T-helper 2 cell (primary cell): ENCODE measurements at places on chromosomes 7 and 10.

- no peak for DNase-seq
Measured at GRCh38 chr10:80659289-80659688, 121.6 kb downstream of the SH2D4B start.

- DNase-seq: peak; percentile 22
Measured at GRCh38 chr10:102230861-102231356, 4.8 kb downstream of the ELOVL3 start.

GRCh38 chr10:24550680-24551079 is 173.0 kb downstream of the ARHGAP21 start:
- DNase-seq: no peak

DNA sequence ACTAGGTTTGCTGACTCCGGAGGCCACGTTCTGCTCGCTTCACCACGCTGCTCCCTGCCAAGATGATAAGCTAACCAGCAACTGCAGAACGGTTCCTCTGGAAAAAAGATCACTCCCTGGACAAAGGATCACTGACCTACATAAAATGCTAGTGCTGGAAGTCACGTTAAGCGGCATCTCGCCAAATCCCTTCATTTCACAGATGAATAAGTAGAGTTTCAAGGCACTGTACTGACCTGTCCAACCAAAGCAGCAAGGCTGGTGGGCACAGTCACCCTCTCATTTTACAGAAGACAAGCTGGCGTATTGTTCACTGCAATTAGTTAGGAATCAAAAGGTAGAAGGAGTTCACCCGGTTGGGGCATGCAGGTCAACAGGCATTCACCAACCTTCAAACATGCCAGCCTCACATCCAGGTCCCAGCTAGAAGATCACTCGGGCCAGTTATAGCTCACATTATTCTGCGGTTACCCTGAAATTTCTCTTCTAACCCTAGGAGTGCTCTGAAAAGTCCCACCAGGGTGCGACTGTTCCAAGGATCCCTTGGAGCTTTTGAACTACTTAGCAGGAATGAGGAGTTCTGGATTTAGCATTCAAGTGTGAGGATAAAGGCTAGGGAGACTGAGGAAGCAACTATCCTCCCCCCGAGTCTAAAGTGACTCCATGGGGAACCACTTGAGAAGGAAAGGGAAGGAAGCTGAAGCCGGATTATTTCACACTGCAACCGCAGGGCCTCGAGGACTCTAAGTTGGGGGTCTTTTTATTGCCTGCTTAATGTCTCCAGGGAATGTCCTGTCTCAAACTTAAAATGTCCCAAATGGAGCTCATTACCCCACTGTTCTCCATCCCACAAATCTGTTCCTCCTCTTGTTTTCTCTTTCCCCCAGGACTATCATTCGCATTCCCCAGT is 32.8 kb downstream of the HIPK2 start:
- DNase-seq: no peak

DNA sequence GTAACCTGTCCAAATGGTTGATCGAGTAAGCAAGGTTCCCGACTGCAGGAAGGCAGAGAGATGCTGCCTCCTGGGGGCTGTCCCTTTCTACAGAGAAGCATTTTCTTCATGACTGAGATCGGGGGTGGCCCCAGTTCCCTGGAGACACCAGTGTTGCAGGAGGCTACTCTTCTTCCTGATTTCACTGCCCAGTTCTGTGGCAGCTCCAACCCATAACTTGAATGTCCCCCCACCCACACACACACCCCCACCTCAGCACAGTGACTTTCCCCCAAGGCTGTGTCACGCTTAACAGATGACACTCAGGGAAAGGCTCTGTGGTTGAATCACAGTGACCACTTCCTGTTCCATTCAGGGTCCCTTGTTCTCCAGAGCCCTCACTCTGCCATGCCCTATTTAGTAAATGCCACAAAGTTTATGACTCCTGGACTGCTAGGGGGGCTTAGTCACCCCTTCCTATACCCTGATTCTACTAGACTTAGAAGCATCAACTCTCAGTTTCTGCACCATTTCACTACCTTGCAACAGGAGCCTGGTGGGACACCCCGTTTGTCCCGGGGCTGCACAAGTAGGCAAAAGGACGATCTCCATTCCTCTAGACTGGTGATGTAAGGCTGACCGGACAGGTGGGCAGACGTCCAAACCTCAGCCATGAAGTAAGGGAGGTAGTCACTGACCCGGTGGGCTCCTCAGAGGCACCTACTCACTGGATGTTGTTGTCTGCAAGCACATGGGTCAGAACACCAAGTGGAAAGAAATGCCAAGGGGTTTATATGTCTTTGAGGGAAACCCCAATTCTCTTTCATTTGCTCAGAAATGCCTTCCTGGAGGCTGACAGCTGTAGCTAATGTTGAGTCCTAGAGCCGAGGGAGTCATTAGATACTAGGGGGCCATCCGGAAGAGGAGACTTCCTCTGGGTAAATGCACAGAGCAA is 31.3 kb upstream of the SMC3 start:
- peak; percentile 9 for DNase-seq

- DNase-seq: no peak
Measured at GRCh38 chr7:155882596-155882995, 70.3 kb upstream of the SHH start.

GRCh38 chr7:73992101-73992562 is 35.8 kb upstream of the ELN start:
- no peak for DNase-seq

DNA sequence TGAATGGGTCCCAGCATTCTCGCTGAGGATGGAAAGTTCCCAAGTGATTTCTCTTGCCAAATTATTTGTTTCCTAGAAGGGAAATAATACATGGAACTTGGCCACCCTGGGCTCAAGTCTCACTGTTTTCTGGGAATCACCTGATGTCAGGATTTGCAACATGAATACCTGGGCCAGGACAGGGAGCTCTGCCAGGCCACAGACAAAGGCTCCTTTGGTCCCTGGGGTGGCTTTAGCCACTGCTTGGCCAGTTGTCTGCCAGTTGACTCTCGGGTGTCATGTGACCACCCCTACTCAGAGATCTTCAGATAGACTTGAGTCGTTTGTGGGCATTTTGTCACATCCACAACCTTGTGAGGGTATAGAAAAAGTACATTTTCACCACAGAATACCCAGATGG is 258.0 kb upstream of the HABP2 start:
- DNase-seq: no peak

GRCh38 chr10:10460451-10460850 is 557.2 kb upstream of the CELF2 start:
- DNase-seq: no peak

- no peak for DNase-seq
Measured at GRCh38 chr10:78916227-78916626, 152.5 kb upstream of the ZMIZ1 start.

- no peak for DNase-seq
Measured at GRCh38 chr7:33100770-33101169, 8.4 kb downstream of the RP9 start.

- no peak for DNase-seq
Measured at GRCh38 chr7:8154272-8154671, 107.7 kb downstream of the ICA1 start.

GRCh38 chr7:44667190-44667589 is 60.8 kb downstream of the OGDH start:
- no peak for DNase-seq

DNA sequence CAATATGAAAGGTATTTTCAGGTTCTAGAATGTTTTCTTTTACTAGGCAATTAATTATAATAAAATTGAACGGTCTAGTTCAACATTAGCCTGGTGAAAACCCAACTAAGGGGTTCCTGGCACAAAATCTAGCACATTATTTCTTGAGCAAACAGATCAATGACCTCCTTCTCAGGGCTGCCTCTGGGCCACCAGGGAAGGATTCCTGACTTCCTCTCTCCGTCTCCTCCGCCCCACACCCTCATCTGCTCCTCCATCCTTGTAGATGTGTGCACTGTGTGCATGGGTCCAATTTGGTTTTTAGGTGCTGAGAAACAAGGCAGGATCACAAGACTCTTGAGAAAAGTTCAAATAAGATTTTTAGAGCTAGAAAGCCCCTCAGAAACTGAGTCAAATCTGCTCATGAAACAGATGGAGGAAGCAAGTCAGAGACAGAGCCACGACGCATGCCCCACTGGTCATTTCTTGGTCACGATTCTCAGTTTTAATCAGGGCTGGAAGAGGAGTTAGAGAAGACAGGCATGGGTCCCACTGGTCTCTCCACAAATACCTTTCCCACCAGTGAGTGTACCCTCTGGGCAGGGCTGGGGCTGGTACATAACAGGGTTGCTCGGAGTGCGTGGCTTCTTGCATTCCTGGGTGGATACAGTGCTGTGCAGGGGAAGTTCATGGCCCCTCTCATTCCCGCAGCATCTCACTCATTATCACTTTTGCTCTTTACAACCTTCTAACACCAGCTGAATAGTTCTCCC is 3.8 kb downstream of the TRPV6 start:
- no peak for DNase-seq

DNA sequence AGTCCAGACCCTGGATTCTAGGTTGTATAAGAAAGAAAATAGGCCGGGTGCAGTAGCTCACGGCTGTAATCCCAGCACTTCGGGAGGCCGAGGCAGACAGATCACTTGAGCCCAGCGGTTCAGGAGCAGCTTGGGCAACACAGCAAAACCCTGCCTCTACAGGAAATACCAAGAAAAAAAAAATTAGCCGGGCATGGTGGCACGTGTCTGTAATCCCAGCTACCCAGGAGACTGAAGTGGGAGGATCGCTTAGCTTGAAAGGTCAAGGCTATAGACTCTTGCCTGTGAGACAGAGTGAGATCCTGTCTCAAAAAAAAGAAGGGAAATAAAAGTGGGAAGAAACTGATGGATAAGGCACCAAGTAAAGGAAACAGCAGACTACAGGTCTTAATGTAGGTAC is 287.9 kb upstream of the KLF14 start:
- DNase-seq: no peak

- DNase-seq: no peak
Measured at GRCh38 chr10:110841767-110842267, 29.9 kb upstream of the PDCD4 start.

DNA sequence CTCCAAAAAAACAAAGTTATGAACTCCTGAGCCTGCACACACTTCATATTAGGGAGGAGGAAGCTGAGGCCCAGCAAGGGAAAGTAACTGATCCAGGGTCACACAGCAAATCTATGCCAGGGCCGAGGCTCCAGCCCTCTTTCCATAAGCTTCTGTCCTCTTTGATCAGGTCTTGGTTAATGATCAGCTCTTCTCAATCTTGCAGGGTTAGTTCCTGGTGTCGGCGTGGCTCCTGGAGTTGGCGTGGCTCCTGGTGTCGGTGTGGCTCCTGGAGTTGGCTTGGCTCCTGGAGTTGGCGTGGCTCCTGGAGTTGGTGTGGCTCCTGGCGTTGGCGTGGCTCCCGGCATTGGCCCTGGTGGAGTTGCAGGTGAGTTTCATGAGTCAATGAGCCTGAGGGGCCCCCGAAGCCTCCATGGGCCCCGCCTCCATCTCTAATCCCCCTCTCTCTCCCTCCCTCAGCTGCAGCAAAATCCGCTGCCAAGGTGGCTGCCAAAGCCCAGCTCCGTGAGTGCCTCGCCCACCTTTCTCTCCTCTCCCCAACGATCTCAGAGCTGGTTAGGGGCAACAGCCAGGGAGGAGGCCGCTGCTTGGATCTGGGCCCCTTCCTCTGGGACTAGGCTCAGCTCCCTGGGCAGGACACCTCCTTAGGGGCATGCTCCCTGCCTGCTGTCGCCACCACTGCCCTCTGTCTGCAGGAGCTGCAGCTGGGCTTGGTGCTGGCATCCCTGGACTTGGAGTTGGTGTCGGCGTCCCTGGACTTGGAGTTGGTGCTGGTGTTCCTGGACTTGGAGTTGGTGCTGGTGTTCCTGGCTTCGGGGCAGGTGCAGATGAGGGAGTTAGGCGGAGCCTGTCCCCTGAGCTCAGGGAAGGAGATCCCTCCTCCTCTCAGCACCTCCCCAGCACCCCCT is 23.7 kb upstream of the LIMK1 start:
- no peak for DNase-seq

DNA sequence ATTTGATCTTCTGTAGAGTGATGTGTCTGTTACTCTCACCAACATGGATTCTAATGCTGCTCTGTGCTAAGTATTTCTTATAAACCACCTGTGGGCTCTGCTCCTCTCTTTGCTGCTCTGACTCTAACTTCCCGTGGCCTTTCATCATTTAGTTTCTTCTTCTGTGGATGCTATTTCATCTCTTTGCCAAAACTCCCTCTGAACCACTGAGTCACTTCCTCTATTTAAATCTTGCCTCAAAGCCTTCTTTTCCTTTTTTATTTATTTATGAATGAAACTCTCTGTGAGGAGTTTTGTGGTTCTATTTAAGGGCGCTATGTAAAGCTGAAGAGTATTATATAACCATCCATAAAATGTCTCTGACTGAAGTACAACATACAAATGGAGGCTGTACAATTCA is 538.5 kb downstream of the SUGCT start:
- no peak for DNase-seq

- no peak for DNase-seq
Measured at GRCh38 chr10:99339563-99340047, 10.4 kb downstream of the CNNM1 start.

DNA sequence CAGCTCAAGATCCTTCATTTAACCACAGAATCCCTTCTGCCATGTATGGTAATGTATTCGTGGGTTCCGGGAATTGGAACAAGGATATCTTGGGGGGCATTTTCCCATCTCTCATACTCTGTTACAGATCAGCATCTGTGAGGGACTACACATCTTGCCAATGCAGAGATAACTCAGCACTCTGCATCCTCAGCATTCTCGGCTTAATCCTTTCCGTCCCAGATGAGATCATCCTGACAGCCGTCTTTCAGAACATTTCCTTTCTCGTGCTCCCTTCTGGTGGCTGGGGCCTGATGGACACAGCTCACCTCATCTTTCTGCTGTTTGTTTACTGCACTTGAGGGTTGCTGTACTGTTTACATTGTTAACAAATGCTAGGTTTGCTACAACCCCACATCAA is 25.3 kb downstream of the FKBP6 start:
- no peak for DNase-seq

- DNase-seq: no peak
Measured at GRCh38 chr7:39816462-39817060, 133.5 kb upstream of the CDK13 start.

GRCh38 chr10:101092881-101093354 is 31.1 kb downstream of the KAZALD1 start:
- no peak for DNase-seq

- DNase-seq: no peak
Measured at GRCh38 chr7:156379324-156380070, 261.1 kb upstream of the RNF32 start.

DNA sequence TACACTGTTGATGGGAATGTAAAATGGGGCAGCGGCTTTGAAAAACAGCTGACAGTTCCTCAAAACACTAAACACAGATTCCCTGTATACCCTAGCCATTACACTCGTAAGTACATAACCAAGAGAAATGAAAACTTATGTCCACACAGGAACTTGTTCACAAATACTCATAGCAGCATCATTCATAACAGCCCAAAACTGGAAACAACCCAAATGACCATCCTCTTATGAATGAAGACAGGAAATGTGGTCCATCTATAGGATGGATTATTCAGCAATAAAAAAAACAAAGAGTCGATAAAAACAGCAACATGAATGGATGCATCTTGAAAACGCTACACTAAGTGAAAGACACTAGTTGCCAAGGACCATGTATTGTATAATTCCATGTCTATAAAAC is 23.7 kb downstream of the NMT2 start:
- no peak for DNase-seq
